ENCODE measurements at places on chromosomes 6 and 20.

DNA sequence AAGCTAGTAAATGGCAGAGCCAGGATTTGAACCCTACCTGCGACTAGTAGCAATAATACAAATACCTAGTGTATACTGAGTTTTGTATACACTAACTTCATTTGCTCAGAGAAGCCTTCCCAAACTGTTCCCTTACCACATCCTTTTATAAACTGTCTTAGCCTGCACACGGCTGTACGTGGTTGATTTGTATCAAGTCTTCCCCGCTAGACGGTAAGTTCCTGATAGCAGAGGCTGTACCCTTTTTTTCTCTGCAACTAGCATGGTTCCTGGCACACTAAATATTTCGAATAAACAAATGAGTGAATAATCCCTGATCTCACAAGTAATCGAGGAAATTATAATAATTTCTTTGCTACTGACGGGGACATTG lies 636 bp downstream of the RTF2 start:
- DNase-seq: no peak

- no peak for DNase-seq
Observed at GRCh38 chr6:128244751-128245405, 275.5 kb downstream of the PTPRK start.

DNA sequence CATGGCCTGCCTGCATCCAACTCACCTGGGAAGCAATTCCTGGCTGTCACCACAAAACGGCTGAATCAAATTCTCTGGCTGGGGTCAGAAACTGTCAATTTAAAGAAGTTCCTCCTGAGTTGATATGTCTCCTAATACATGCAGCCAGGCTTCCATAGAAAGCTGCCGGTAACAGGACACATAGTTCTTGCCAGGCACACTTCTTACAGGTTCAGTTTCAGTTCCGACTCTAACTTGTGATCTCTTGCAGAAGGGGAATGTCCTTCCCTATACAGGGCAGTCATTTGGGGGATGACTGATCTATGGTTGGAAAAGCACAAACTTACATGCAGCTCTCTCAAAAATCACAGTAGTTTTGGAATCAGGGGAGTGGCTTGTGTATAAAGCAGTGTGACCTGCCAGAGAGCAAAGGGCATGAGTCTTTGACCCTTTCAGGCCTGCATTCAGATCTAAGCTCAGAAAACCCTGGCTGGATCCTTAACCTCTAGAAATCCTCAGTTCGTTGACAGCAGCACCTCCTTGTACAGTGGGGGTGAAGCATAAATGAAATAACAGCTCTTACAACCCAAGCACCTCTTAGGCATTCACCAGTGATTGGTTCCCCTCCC lies 195.6 kb downstream of the SCP2D1 start:
- DNase-seq: no peak

DNA sequence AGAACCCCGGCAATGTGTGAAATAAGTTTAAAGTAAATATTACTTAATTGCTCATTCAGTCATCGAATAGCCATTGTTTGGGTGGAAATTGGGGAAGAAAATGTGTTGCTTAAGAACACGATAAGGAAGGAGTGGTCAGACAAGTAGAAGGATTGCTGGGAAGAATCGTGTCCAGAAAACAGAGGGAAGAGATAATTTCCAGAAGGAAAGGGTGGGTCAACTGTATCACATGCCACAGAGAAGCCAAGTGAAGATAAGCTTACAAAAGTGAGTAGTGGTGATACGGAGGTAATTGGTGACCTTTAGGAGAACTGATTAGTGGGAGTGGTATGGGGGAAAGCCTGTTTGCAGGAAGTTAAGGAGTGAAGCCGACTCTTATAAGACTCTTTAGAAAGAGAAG lies 306.2 kb downstream of the SOX4 start:
- no peak for DNase-seq

- no peak for DNase-seq
Observed at GRCh38 chr20:34065260-34065659, 46.8 kb downstream of the EIF2S2 start.

DNA sequence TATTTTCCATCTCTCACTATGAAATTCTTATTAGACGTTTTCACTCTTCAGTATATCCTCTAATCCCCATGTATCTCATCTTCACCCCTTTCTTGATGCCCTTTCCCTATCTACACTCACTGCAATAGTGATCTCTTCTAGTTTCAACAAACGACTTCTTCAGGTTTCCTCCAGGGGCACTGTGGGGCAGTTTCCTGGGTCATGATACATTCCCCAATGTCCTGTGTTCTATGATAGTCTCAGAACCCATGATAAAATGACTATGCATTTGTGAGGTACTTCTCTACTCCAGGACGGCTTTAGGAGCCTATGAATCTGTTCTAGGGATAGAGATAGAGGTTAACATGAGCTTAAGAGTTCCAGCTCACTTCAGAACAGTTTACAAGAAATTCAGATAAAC lies 183.3 kb downstream of the FOXC1 start:
- DNase-seq: no peak

GRCh38 chr20:4898282-4899244 lies 102.7 kb downstream of the SLC23A2 start:
- DNase-seq: peak; percentile 49

DNA sequence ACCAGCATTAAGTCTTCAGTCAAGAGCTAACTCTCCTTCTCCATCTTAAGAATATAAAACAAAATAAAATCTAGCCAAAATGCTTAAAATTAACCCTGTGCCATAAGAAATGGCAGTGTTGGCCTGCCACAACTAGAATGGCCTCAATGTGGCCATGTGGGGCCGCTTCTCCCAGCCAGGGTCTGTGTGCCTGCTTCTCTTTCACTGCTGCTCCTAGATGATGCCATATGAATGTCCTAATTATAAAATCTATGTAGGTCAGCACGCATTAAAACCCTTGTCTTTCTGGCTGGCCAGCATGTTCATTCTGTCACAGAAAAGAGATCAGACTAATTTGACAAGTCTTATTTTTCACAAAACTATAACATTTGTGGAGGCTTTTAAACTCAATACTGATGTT lies 102.6 kb downstream of the C6orf118 start:
- DNase-seq: no peak

- no peak for DNase-seq
Observed at GRCh38 chr20:31690124-31690666, 32.5 kb downstream of the BCL2L1 start.

DNA sequence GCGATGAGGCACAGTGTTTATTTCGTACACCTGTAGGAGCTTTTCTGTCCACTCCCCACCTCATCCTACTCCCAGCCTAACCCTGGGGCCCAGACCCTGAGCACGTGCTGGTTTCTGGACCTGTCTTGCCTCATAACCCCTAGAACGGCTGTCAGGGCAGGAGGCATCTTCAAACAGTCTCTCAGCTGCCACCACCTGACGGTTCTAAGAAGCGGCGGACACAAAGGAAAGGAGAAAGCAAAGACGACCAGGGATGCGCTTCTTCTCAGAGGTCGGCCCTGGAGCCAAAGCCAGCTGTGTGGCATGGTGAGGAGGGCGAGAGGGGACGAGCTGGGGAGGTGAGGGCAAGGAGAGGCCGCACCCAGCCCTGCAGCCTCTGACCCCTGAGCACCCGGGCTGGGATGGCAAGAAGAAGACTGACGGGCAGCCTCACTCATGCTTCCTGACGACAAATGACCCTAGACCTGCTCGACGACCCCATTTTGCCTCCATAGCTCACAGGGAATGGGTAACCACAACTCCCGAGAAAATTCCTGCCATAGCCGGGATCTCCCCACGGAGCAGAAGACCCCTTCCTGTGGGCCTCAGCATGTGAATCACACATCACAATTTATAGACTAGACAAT lies 62.1 kb downstream of the WDR27 start:
- DNase-seq: no peak

Data from GDM1 (cell line).